ENCODE measurements at places on chromosomes 7 and 10.

- no peak for DNase-seq
Observed at GRCh38 chr7:112395411-112395810, 54.8 kb upstream of the IFRD1 start.

DNA sequence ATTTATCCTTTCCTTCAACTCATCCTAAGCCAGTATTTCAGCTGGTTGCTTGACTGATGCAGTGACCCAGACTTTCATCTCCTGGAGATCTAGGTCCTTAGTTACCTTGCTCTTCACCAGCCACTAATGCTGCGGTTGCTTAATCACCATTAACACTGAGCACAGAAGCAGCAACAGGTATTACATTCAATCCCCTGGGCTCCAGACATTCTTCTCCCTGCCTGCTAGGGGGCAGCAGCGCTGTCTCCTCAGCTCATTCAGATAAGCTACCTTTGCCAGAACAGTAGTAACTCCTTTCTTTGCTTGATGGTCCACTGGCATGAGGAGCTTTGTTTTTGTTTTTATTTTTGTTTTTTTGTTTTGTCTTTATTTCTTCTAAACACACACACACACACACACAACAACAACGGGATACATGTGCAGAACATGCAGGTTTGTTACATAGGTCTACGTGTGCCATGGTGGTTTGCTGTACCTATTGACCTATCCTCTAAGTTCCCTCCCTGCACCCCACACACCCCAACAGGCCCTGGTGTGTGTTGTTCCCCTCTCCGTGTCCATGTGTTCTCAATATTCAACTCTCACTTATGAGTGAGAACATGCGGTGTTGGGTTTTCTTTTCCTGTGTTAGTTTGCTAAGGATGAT is 1043.2 kb upstream of the C7orf33 start:
- no peak for DNase-seq

DNA sequence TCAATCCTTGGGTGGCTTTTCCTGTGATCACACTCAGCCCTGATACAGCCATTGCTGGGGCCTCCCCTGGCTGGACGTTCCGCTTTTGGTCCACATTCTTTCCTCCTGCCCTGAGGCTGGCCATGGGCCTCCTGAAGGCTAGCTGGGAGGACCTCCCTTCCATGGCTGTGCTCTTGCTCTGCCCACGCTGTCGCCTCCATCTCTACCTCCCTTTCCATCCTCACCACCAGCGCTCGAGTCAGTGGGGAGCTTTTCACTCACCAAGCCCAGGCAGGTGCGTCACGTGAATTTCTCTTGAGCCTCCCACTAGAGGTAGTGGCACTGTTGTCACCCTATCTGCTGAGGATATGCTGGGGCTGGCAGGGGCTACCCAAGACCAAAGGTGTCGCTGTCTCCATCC is 85.9 kb downstream of the BMS1 start:
- DNase-seq = no peak

DNA sequence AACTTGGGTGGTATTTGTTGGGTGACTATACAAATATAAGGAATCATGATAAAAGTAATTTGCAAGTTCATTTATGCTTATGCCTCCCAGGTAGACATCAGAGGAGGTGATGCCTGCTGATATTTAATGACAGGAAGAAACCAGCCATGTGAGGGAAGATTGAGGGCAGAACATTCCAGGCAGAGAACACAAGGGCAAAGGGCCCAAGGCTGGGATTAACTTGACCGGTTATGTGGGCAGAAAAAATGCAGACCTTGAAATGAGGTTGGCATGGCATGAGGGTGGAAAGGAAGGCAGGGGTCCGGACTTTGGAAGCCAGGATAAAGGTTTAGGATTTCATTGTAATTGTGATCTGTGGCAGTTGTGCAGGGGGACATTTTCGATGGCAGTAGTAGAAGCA is 68.0 kb upstream of the MTPN start:
- no peak for DNase-seq

GRCh38 chr7:2170576-2171521 is 61.9 kb downstream of the MAD1L1 start:
- no peak for DNase-seq

DNA sequence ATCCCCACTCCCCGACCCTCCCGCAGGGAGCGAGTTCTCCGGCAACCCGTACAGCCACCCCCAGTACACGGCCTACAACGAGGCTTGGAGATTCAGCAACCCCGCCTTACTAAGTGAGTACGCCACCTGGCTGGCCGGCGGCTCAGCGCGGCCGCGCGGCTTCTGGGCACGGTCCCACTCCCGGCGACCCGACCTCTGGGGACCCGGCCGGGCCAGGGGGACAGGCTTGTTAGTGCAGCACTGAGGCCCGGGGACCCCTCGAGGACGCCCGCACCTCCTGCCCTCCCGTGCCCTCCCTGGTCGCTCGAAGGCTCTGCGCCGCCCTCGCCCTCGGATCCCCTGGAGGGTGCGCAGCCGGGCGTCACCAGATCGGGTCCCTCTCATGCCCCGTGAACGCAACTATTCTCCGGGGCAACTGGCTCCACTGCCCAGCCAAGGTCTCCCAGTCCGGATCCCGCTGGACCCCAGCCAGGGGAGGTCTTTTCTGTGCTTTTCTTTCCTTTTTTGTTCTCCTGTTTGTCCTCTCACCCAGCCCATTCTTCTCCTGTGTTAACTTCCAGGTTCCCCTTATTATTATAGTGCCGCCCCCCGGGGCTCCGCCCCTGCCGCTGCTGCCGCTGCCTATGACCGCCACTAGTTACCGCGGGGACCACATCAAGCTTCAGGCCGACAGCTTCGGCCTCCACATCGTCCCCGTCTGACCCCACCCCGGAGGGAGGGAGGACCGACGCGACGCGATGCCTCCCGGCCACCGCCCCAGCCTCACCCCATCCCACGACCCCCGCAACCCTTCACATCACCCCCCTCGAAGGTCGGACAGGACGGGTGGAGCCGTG is 81.8 kb downstream of the PAX2 start:
- DNase-seq = no peak

DNA sequence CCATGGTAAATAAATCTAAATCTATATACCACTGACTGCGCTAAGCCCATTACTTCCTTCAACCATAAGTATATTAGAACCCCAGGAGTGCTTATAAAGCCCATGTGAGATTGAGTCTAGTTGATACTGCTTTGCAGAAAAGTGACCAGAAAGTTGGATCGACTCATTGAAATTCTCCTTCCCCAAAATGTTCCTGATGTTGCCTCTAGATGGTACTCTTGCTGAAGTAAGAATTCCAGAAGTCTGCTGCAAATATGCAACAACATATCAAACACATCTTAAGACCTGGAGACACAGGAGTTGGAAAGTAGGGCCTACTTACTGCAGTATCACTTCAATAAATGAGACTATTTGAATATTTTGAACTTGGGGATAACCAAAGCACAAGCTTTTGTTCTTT is 550.8 kb downstream of the IPMK start:
- no peak for DNase-seq

- DNase-seq = no peak
Observed at GRCh38 chr10:106795619-106796018, 368.9 kb downstream of the SORCS1 start.

DNA sequence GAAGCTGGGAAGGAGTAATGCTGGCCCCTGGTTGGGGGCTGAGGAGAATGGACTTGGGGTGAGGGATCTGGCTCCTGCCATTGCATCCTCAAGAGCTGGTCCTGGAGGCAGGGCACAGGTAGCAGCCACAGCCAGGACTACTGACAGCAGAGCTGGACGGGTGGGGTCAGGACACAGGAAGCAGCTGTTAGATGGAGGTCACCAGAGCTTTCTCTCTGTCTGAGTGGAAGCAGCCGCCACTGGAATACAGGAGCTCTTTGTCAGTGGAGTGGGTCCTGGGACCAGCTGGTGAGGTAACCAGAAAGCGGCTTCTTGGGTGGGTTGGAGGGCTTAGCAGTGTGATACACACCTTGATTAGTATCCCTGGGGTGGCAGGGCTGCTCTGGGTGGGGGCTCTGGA is 58.1 kb upstream of the AQP1 start:
- DNase-seq = no peak

DNA sequence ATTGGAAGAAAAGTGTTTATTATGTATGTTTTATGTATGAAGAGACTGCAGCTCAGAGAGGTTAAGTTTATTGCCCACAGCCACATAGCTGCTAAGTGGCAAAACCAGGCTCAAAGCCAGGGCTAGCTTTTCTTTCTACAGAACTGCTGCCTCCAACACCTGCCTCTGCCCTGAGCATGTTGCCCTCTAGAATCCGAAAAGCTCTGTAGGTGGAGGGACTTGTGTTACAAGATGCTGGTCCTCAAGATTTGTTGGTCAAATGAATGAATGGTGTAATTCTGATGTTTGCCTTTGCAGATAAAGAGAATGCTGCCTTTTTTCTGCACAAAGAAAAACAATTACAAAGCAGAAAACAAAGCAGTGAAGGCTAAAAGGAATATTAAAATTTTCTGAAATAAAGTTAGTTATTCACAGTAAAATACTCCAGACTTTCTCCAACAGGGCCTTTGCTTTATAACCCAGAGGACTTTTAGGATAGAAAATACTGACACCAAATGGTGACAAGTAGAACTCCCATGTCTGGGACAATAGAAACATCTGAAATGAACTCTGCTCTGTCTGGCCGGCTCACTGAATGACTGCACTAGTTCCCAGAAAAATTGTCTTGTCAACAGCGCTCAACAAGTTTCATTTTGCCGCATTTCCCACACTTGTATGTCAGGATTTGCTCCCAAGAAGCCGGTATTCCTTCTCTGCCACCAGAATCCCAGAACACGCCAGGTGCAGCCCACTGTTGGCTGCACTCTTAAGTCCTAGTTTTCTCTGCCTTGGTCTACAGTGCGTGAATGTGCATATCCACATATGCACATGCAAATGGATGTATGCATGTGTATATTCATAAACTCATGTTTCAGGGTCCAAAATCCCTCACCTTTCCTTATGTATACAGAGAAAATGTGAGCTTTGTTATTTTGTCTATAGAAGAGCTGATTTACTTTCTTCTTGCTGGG is 11.0 kb upstream of the DNTT start:
- DNase-seq = peak; percentile 2

DNA sequence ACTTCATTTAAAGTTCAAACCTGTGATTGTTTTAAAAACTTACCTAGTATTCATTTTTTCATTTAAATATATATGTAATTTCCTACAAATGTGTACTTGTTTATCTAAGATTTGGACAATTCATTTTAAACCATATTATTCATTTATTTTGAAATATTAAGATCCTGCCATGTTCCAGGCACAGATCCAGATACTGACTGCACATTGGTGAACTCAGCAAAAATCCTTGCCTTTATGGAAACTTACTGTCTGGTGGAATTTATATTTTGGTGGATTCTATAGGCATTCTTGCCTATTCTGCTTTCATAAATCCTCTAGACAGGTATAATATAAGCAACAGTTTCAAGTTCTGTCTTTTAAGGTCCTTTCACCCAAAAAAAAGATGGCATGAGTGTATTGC is 48.3 kb upstream of the RPA3 start:
- DNase-seq = no peak

- no peak for DNase-seq
Observed at GRCh38 chr10:809671-810350, 120.3 kb upstream of the DIP2C start.

DNA sequence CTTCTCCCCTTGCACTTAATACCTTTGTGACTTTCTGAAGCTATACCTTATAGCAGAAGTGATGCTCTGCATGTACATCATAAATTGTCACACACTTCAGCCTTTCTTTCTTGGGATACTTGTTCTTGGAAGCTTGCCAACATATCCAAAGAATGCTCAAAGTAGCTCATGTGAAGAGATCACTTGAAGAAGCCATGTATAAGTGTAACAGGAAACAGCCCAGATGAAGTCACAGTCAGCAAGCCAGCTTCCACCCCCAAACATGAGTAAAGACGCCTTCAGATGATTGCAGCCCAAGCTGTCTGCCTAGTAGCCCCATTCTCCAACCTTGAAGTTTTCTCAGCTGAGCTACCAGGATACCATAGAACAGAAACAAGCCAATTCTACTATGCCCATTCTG is 50.9 kb downstream of the DGKB start:
- no peak for DNase-seq

GRCh38 chr7:101162551-101163278 is 2.7 kb downstream of the VGF start:
- no peak for DNase-seq

DNA sequence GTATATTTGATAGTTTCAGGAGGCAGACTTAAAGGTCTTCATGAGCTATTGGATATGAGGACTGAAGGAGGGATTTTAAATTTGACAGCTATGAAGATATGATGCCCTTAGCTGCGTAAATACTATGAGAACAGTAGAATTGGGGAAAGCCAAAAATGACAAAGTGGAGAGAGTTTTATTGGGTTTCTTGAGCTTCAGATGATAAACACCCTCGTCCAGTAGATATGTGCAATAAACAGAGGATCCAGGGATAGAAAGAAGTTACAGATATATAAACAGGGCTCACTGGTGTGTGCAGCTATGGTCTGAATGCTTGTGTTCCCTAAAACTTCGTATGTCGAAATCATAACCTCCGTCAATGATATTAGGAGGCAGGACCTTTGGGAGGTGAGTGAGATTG is 131.3 kb downstream of the INHBA start:
- no peak for DNase-seq

DNA sequence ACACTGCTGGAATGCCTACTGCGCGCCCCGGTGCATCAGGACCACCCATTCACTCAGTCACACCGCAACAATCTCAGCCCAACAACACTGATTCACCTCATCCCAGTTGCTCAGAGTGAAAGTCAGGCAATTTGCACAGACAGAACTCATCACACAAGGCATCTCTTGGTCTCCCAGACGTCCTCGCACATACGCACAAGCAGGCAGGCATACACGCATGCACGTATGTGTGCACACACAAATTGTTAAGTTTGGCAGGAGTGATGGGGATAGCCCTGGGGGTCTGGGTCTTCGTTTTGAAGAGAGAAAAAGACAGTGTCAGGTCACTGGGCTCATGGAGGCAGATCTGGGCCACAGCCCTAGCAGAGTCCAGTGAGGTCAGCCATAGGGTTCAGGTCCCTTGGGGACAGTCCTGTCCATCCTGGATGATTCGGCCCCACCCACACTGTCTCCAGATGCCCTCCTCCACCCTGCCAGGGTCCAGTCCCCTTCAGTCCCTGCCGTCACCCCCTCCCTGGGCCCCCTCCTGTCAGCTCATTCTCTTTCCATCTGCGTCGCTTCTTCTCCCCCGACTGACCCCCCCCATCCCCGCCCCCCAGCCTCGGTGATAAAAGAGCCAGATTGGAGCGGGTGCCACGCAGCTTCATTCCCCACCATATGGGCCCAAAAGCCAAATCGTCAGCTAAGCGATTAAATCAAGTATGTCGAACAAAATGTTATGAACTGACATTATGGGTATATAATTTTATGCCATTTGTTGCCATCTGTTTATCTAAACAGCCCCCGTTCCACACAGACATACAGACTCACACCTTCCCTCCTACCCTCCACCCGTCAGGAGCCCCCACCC is 48.5 kb upstream of the SLF2 start:
- DNase-seq = no peak

DNA sequence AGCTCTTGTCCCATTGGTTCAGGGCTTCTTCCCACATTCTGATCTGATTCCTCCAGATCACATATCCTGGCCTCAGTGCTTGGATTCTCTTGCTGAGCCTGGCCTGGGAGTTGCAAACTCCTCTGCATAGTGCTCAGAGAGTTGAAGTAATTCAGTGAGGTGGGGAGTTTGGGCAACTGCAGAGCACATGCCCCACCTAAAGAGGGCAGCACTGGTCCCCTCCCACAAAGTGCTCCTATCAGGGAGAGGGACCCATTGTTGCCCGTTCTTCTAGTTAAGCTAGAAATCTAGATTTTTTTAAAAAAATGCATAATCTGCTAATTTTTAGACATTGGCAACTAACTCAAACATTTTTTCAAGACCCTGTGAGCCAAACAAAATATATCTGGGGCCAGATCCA is 45.1 kb downstream of the CHN2 start:
- DNase-seq = no peak
